HT1080 (cell line): ENCODE measurements at places on chromosomes 7 and 10.

DNA sequence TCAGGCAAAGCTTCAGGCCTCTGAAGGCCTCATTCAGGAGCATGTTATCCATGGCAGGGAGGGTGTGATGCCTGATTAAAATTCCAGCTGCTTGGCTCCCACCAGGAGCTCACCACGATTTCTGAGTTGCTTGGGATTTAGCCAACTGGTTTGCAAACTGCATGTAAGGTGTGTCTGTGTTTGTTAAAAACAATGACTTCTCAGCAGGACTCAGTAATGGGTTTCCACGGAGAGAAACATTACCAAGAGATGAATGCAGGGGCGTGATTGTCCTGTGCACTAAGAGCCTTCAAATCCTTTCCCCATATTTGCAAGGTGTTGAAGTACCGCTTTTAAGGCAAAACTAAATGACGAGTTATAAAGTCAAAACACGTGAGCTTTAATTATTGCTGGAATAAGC, 88.8 kb upstream of the BTBD16 start:
- DNase-seq, result peak; percentile 60

DNA sequence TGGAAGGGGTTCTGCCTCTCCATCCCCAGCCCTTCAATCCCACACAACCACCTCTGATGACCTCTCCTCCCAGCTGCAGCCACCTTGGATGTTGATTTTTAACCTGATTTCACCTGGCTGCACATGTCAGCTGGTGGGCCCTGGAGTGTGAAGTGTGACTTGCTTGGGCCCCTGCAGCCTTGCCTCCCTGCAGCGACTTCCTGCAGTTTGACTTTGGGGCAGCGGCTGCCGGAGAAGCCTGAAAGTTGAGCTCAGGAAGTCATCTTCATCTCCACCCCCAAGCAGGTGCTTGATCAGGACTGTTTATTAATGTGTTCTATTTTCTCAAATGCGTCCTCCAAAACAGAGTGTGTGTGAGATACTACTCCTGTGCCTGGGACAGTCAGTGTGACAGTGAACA, 675.2 kb upstream of the GALNT17 start:
- DNase-seq, result no peak

DNA sequence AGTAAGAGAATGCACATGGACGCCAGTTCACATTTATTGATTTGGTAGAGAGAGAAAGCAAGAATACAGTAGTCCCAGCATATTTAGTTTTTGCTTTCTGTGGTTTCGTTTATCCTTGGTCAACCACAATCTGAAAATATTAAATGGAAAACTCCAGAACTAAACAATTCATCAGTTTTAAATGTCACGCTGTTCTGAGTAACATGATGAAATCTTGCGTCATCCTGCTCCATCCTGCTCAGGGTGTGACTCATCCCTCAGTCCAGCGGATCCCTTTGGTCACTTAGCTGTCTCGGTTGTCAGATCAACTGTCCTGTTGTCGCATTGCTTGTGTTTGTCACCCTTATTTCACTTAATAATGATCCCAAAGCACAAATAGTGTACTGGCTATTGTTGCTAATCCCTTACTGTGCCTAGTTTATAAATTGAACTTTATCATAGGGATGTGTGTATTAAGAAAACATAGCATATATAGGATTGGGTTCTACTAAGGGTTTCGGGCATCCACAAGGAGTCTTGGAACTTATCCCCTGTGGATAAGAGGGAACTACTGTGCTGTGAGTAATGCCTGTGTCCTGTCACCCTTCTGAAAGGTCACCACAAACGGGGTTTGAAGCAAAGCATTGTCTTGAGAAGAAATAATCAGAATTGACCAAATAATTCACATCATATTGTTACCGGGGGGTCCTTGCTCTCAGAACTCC, 73.6 kb downstream of the OTUD1 start:
- DNase-seq, result peak; percentile 58

DNA sequence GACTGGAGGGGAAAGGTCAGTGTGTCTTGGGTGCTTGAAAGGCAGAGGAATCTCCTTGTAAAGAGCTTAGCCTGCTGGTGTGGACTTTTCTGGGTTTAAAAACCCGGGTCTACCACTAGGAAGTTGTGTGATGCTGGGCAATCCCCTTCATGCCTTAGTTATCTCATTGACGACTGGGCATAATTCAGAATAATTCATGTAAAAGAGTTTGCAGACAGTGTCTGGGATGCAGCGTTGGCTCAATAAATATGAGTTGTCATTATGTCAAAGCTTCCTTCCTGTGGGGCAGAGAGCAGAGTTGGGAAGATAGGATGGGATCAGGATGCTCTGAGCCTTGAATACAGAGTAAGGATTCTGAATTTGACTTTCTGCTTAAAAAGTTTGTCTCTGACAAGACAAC, 196.4 kb downstream of the ADRA2A start:
- no peak for DNase-seq

DNA sequence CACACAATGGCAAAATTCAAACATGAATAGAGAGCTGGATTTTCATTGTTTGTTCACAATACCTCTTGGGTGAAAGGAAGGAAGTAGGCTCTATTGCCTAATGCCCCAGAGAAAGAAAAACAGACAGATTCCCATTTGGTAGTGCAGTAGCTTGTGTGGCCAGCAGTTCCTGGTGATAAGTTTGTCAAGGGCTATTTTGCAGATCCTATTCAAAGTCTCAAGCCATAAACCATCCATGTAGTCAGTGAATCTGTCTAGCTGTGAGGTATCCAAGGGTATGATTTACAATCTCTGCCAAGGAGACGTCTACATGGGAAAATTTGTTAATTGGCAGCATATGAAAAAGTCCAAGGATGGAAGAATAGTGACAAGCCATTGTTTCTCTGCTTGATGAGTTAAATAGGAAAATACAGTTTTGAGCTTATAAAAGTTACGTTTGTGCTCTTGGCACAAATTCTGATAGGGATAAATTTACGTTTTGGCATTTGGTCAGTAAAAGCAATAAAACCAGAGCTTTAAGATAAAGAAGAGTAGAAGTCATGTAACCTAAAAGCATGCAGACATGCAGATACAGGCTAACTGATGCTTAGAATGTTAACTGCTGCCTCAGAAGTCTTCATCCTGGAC, 269.1 kb downstream of the GATA3 start:
- peak; percentile 7 for DNase-seq

DNA sequence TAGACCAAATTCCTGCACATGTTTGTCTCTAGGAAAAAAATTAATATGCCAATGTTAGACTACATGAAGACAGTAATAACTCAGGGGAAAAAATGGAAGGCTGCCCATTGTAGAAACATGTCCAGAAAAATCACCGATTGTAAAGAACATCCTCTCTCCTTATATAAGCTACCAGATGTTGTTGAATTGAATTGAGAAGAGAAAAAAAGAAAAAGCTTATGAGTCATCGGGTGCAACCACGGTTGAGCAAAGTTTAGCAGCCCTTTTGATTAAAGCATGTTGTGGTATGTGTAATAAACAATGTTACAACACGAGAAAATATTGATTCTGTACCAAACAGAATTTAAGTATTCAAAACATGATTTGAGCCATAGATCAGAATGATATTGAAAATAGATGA, 102.3 kb upstream of the ARHGAP21 start:
- peak; percentile 74 for DNase-seq

GRCh38 chr7:85162721-85163120, 24.1 kb downstream of the SEMA3D start:
- no peak for DNase-seq

- peak; percentile 73 for DNase-seq
Observed at GRCh38 chr7:92831716-92832533, 4.4 kb downstream of the CDK6 start.

DNA sequence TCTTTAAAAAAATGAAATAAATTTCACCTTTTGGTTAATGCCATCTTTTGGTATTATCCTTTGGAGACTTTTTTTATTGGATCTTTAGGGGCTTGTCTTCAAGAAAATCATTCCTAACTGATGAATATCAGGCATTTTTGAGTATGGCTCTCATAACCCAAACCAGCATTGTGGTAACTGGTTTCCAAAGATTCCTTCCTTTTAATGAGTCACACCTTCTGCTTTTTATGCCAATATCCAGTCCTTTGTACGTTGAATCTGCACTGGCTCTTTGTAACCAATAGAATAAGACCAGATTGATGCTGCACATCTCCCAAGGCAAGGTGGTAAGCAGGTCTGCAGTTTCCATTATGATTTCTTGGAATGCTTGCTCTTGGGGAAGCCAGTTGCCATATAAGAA, 89.1 kb downstream of the GPR158 start:
- DNase-seq, result peak; percentile 41

- DNase-seq, result peak; percentile 52
Observed at GRCh38 chr10:58239561-58240169, 28.0 kb downstream of the IPMK start.

- DNase-seq, result peak; percentile 50
Observed at GRCh38 chr7:27171325-27171636, 2.8 kb downstream of the HOXA10 start.

DNA sequence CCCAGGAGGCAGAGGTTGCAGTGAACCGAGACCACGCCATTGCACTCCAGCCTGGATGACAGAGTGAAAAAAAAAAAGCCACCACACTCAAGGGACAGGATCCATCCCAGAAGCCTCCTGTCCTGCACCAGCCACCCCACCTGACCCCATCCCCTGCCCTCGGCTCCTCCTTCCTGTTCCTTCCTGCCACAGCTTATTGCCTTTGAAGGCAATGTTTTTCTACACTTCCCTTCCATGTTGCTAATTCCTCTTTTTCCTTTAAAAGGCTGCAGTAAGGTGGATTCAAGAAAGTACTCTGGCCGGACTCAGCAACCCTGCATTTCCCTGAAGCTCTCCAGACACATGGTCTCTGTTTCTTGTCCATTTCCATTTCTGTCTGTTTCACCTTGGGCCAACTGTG, 80.9 kb downstream of the FAM171A1 start:
- DNase-seq, result no peak

GRCh38 chr10:35675846-35676245, 33.8 kb upstream of the FZD8 start:
- no peak for DNase-seq

DNA sequence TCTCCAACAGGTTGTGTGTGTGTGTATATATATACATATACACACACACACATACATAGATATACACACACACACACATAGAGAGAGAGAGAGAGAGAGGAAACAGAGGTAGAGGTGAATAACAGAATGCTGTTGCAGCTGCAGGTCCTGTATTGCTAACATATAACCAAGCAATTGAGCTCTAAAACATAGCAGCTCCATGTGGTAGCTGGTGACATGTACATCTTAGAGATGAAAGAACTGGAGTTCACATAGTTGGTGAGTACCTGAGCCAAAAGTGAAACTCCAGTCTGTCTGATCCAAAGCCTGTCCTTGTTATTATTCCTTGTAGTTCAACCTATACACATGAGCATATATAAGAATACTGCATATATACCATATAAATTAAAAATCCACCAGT, 152.9 kb upstream of the CSTF2T start:
- no peak for DNase-seq

- DNase-seq, result no peak
Observed at GRCh38 chr10:33265621-33266020, 68.8 kb downstream of the NRP1 start.

GRCh38 chr7:158891922-158892321, 35.6 kb downstream of the DYNC2I1 start:
- no peak for DNase-seq

DNA sequence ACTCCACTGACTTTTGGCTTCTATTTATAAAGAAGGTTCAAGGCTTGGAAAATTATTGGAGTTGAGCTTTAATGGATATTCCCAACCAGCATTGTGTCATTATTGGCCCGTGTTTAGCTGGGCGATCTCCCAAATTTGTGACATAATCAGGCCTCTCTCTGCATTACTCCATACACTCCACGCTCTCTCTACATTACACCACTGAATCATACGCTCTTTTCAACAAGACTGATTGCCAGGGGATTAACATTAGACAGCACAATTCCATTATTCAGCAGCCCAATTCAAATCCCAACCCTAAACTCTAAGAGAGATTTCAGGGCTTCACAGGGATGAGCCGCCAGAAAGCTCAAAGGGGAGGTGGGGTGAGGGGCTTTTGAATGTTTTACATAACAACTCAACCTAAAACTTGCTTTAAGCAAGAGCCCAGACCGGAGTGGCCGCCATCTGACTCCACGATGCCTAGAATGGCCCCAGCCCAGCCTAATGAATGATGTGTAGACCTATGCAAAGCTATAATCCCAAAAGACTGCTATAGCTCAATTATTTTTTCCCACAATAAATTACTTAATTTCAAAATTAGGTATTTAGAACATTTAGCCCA, 61.8 kb downstream of the FGFR2 start:
- no peak for DNase-seq

DNA sequence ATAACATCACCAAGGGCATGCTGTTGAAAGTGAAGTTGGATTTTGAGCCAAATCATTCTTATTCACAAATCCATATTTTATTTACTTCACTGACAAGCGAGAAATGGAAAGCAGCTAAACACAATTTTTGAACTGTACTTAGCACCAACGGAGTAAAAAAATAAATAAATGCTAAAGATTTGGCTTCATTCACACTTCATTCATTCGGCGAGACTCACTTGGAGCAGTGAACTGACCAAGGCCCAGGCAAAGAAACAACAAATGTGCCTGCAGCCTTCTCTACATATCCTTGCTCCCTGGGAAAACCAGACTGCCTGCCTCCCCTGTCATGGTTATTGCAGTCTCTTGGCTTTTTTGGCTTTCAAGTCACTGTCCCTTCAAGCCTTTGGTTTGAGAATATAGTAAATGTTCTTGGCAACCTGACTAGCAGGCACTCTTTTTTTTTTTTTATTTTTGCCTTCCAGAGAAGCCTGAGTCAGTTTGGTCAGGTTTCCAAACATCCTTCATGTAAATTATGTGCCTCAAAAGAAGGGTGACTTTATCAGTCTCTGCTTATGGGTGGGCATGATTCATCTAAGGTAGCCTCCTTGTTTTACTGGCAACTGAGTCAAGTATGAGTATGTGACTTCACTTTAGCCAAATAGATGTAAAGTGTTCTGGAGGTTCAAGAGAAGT, 177.6 kb upstream of the MEOX2 start:
- peak; percentile 2 for DNase-seq

- DNase-seq, result no peak
Observed at GRCh38 chr10:72386916-72387586, 32.3 kb upstream of the DNAJB12 start.

GRCh38 chr7:50533866-50534265, 31.3 kb downstream of the DDC start:
- DNase-seq, result no peak

DNA sequence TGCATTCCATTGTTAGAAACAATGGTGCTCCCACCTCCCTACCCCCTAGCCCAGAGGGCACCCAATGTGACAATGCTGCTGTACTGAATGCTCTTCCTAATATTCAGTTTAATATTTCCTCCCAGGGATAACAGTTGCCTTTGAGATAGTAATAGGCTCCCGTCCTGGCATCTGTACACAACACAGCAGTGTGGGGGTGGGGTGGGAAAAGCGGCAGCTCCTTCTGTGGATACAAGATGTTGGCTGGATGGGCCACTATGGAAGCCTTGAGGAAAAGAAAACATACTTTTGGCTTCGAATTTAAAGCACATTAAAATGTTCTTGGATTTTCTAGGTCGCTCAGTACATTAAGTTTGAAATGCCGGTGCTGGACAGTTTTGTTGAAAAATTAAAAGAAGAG, 9.2 kb upstream of the ZNF22 start:
- no peak for DNase-seq
